ENCODE measurements at places on chromosomes 16 and 17.

DNA sequence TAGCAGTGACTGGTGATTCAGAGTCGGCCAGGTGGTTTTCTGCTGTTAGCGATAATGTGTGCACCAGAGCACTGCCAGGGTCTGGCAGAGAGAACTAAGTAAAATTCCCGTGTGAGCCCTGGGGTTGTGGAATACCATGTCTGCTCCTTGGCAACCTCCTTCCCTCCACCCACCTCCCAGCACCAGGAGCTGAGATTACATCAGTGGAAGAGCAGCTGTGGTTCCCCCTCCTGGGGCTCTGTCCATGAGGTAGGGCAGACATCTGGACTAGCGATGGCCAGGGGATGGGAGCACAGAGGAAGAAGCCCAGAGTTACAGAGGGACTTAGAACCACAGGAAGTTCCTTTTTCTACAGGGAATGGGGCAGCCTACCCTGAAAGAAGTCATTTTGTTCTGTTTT lies 15.8 kb downstream of the CLEC10A start:
- no peak for DNase-seq

- no peak for DNase-seq
Observed at GRCh38 chr17:1029196-1029921, 32.4 kb downstream of the TIMM22 start.

- DNase-seq, result no peak
Observed at GRCh38 chr17:39972271-39972670, 8.3 kb upstream of the PSMD3 start.

DNA sequence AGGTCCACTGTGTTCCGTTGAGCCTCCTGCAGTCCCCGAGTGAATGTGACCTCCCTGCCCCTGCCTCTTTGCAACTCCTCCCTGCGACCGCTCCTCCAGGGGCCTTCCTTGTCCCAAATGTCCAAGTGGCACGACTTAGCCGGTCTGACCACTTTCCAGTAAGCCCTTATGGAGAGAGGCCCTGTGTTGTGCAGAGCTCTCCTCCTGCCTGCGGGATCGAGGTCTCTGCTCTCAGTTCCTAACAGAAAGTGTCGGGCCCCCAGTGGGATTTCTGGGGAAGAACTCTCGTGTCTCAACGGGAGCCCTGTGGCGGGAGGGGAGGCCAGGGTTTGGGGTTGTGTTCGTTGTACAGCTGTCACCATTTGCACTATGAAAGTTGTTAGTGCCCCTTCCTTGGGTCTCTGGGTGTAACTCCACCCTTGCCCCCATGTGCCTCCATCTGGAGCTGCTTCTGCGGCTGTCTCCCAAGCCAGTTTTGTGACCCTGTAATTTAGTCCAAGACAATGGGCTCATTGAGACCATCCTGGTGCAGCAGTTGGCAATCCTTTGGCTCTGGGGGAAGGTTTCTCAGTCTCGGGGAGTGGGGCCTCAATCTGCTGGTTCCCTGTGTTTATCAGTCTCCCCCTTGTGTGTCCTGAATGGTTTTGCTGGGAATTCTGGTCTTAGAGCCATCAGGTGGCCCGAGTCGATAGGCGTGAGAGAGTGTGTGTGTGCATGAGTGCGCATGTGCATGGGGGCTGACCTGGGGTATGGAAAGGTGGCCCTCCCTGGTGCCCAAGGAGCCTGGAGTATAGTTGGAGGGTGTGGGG lies 234.5 kb downstream of the SEC14L1 start:
- no peak for DNase-seq

- no peak for DNase-seq
Observed at GRCh38 chr16:72427051-72427782, 255.3 kb upstream of the PMFBP1 start.

DNA sequence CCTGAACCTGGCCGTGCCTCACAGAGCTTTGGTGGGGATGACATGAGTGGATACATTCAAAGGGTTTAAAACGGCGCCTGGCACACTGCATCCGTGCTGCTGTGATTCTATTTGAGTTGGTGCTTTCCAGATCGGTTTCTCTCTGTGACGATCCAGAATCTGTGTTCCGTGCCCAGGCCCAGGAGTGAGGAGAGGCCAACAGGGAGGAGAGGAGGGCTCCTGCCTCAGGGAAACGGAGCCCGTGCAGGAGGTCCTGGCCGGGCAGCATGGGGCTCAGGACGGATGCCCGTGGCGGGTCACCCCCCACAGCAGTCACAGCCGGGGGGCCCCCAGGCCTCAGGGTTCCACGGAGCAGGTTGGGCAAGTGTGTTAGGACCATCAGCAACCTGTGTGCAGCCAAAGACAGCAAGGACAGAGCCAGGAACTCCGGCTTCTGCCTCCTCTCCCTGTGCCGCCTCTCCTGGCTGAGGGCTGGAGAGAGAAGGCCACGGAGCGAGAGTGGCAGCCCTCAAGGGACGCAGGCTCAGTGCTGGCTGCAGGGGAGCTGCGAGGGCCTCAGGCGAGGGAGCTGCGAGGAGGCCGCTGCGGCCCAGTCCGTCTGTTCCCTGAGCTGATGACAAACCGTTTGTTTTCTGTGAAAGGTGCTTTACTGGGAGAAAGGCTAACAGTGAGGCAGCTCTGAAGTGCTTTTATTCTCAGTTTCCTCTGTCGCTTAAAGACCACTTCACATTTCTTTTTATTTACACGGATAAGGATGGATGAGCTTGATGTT lies 99.3 kb downstream of the METRNL start:
- DNase-seq, result no peak

DNA sequence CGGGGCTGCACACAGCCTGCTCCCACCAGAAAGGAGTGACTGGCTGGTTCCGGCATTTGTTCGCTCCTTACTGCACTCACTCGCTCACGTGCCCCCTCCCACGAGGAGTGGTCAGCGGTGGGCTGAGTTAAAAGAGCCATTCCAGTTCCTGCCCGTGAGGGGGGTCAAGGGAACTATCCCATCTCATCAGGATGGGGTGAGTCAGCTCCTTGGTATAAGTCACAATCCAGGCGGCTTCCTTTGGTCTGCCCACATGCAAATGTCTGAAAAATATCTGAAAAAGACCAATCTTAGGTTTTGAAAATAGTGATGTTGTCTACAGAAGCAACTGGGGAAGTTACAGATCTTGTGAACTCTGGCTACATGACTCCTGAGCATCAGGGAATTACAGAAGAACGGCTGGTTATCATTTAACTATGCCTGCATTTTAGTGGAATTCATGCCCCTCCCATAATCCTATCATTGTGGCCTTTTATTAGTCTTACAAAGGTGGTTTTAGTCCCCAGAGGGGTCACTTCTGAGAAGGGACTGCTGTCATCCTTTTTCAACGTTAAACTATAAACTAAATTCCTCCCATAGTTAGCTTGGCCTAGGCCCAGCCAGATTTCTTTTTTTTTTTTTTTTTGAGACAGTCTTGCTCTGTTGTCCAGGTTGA lies 9.8 kb upstream of the TNFSF12 start:
- DNase-seq, result no peak

DNA sequence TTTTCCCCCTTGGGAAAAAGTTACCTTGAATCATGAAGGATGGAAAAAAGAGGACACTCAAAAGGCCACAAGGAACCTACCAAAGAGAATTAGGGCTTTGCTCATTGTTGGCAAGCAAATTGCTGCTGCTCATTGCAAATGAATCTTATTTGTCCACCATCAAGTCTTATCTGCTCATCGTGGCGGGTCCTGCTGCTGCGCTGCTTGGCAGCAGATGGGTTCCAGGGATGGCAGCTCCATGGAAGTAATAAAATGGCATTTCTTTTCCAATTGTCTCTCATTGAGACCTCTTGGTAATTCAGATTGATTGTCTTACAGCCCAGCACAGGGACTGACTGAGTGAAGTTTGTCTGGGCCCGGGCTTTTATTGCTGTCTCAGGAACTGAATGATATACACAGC lies 118.7 kb downstream of the MRM1 start:
- no peak for DNase-seq

DNA sequence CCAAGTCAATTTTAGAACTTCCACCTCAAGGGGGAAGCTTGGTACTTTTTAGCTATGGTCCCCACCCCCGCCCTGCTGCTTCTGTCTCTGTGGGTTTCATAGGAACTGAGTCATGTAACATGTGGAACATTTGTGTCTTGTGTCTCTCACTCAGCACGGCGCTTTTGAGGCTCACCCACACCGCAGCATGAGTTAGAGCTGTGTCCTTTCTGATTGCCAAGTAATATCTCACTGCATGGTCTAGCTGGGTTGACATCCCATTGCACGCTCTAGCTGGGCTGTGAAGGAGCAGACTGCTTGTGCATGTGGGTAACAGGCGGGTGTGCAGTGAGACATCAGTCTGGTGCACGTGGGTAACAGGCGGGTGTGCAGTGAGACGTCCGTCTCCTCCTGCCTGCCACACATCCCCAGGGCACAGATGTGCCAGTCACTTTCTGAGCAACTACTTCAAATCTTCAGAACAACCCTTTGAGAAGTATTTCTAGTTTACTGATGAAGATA lies 26.4 kb upstream of the SLC7A5 start:
- peak; percentile 57 for DNase-seq

DNA sequence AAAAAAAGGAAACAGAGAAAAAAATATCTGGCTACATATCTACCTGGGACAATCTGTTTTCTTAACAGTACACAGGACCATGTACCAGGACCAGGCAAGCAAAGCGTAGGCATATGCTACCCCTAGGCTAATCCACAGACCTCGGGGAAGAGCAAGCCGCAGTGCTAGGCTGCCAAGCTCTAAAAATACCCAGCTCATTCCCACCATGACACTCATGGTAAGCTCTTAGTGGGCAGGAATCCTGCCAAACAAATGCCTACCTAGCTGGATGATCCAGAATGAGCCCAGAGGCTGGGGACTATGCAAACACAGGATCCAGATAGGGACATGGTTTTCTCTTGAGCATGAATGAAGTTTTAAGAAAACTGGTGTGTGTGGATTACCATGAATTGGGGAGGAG lies 95.6 kb downstream of the GRIN2A start:
- no peak for DNase-seq

DNA sequence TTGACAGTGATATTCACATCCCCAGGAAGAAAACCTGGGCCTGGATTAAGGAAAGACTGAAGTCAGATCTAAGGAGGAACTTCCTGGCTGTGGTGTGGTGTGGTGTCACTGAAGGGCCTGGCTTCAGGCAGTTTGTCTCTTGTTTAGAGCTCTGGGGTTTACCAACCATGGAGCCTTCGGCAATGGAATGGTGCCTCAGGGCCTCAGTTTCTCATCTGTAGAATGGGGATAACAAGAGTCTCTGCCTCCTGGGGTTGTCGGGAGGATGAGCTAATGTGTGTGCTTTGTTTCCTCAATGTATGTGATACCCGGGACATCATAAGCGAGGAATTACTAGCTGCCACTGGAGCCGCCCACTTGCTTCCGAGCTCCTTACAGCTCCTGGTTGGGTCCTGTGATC lies 12.7 kb downstream of the WNT3 start:
- no peak for DNase-seq

- DNase-seq, result no peak
Observed at GRCh38 chr16:10130538-10130937, 51.7 kb downstream of the GRIN2A start.

DNA sequence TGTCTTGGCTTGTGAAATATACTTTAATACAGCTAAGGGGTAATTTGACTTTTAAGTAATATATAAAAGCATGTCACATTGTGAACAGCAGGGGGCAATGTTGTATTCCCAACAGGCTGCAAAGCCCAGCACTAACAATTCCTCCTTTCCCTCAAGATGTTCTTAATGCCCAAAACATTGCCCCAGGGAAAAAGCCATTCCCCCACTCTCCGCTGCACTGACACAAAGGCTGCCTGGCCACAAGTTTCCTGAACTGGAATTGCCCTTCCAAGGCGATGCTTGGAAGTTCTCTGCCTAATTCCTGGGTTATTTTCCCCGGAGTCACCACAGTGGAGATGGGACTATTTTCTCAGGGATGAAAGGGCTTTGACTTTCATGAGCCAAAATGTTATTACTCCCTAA lies 27.2 kb downstream of the CLEC16A start:
- no peak for DNase-seq

DNA sequence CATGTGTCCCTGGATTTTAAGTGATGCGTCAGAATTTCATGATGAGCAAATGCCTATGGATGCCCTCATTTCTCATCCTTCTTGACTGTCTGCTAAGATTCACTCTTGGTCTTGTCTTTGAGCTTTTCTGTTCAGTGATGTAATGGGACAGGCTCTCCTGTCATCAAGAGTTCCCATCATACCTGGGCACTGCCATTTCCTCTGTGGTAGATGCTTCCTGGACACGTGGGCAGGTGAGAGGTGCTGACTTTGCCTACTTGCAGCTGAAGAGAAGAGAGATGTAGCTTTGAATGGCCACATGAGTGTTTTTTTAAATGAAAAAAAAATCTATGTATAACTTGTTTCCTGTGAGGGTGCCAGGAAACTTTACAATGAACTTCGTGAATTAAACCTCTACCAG lies 557.7 kb downstream of the MAF start:
- DNase-seq, result no peak

DNA sequence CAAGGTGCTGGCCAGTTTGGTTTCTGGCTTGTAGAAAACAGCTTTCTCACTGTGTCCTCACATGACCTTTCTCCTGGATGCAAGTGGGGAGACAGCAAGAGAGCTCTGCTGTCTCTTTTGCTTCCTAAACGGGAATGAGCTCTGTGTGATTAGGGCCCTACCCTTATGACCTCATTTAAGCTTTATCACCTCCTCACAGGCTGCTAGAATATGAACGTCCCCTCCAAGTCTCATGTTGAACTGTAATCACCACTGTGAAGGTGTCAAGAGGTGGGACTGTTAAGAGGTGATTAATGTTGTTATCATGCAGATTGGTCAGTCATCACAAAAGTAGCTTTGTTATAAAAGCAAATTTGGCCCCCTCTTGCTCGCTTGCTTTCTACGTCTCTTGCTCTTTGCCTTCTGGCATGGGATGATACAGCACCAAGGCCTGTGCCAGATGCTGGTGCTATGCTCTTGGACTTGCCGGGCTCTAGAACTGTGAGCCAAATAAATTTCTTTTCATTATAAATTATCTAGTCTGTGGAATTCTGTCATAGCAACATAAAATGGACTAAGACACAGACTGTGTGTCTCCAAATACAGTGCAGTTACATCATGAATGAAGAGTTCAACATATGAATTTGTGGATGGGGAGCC lies 14.8 kb upstream of the POLR3E start:
- no peak for DNase-seq

GRCh38 chr17:38449364-38449763 lies 21.1 kb downstream of the ARHGAP23 start:
- DNase-seq, result no peak

DNA sequence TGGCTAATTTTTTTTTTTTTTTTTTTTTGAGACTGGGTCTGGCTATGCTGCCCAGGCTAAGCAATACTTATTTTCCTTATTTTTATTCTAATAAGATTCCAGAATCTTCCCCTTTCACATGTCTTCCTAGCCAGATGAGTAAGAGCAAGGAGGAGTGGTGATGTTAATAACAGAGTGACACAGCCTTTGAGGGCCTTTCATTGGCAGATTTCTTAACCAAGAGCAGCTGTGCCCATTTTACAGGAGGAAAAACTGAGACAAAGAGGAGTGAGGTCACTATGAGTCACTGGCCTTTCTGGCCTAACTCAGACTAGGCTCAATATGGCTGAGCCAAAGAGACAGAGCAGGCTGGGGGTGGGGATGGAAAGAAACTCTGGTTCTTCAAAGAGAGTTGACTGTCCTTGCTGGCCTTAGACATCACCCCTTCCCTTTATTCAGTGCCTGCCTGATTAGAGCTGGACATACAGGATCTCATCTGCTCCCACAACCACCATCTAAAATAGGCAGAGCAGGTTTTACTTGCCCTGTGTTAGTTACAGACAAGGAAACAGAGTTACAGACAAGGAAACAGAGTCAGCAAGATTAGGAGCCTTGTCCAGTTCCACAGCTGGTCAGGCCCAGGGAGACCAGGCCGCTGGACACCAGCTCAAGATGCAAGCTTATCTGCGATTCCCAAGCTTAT lies 50.0 kb upstream of the TOB1 start:
- no peak for DNase-seq

Data from stimulated activated CD8-positive, alpha-beta memory T cell treated with anti-CD3 and anti-CD28 coated beads, Interleukin-4, amount 100 ng/mL, for 4 hours (primary cell).